Kidney (tissue), 22 donors: ENCODE measurements at places on chromosomes 2 and 18. TPM values are rescaled to one million over a fixed set of nuclear protein-coding genes. Genes with fewer than 3 reads are reported as not detected.

- H3K27ac ChIP-seq, result no peak overlapping the region
- no peak for DNase-seq
- no peak overlapping the region for H3K4me3 ChIP-seq
Measured at GRCh38 chr2:76866464-76866863, 655.7 kb downstream of the LRRTM4 start.

- no peak overlapping the region for H3K4me3 ChIP-seq
- no peak for DNase-seq
- H3K36me3 ChIP-seq, result no peaks in the 10 kb centered on the region
Measured at GRCh38 chr2:29706171-29706720, 215.1 kb downstream of the ALK start.

DNA sequence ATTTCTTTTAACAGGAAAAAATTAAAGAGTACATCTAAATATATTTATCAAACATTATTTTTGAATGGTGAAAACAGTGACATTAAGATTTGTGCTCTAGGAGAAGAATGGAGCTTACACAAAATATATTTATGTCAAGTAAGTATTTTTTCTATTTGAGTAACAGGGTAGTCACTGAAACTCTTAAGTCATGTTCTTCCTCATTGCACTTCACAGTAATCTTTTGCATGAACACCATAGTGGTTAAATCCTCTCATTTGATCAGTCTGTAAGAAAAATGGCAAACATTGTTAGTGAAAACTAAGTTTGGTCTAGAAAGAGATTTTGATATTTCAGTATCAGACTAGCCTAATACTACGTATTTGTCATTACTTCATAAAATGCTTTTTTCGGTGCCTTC lies 8.1 kb downstream of the GMCL1 start:
- no peaks in the 10 kb centered on the region for H3K27me3 ChIP-seq
- H3K27ac ChIP-seq, result no peak overlapping the region
- peaks cover 7% of the 10 kb centered on the region for H3K36me3 ChIP-seq
- H3K4me1 ChIP-seq, result no peaks in the 10 kb centered on the region

GRCh38 chr18:40987581-40987980 lies 967.5 kb upstream of the PIK3C3 start:
- no peak overlapping the region for H3K4me3 ChIP-seq
- H3K27me3 ChIP-seq, result no peaks in the 10 kb centered on the region

GRCh38 chr2:143928613-143929012 lies 591.3 kb downstream of the ZEB2 start:
- H3K4me3 ChIP-seq, result no peak overlapping the region
- no peak overlapping the region for H3K27ac ChIP-seq
- no peaks in the 10 kb centered on the region for H3K4me1 ChIP-seq
- H3K36me3 ChIP-seq, result no peaks in the 10 kb centered on the region
- H3K27me3 ChIP-seq, result no peaks in the 10 kb centered on the region

- H3K36me3 ChIP-seq, result no peaks in the 10 kb centered on the region
- no peaks in the 10 kb centered on the region for H3K4me1 ChIP-seq
- H3K4me3 ChIP-seq, result no peak overlapping the region
- no peak for DNase-seq
- peak overlapping the region; percentile 93 for H3K27ac ChIP-seq
Measured at GRCh38 chr18:13381331-13381730, 162.8 kb downstream of the LDLRAD4 start.

DNA sequence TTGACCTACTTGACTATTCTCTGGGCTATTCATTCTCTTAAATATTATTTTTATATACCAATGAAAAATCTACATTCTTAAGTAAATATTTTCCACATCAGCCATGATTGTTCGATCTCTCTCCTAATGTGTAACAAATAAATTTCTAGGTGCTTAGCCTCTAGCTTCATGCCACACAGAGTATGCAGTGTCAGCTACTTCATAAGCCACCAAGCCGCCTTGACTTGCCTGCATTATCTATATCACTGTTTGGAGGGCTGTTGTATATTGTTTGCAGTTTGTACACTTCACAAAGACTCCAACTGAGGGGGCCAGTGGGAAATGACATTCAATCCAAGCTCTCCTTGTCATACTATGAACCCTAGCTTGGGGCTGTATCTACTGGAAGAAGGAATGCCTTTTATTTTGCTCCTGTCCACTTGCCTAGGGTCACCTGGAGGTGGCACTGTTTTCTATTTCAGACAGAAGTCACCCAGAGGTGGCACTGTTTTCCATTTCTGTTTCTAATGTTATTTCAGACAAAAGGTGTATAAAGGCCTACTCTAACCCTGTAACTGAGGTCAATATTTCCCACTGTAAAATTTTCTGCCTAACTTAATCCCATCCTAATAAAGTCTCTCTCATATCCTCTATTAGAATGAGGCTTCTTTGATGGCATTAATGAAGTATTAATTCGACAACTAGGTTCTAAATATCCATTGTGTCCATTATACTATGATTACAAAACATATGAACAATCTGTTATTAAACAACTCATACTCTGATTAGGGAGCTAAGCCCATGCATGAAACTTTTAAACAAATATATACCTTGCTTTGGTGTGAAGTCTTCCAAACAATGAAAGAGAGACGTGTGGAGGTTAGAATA lies 36.4 kb downstream of the COL5A2 start:
- H3K4me1 ChIP-seq, result no peaks in the 10 kb centered on the region
- H3K27me3 ChIP-seq, result no peaks in the 10 kb centered on the region
- no peak for DNase-seq
- no peaks in the 10 kb centered on the region for H3K36me3 ChIP-seq

- no peak for DNase-seq
- no peak overlapping the region for H3K27ac ChIP-seq
- no peaks in the 10 kb centered on the region for H3K36me3 ChIP-seq
- H3K4me3 ChIP-seq, result no peak overlapping the region
- H3K4me1 ChIP-seq, result no peaks in the 10 kb centered on the region
- no peaks in the 10 kb centered on the region for H3K27me3 ChIP-seq
Measured at GRCh38 chr2:136927156-136927555, 161.8 kb downstream of the THSD7B start.

DNA sequence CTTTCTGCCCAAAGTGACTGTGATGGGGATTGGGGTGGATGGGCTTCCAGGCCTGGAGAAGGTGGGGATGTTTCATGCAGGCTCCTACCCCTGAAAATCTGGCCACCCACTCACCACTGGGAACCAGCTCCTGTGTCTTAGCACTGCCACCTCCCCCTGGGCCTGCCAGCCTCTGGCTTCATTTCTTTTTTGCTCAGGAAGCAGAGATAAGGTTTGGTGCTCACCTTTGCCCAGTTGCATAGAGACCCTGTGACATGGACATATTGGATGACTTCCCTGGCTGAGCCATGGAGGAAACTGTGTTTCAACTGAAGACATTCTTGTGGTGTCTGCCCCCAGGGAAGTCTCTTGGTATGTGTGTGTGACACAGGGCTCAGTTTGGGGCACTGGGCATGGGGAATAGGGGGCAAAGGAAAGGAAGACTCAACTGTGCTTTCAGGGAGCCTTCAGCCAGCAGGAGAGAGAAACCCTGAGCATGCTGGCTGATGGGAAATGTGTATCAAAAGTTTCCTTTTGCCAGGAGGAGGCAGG lies 16.7 kb downstream of the CTIF start:
- H3K4me1 ChIP-seq, result no peaks in the 10 kb centered on the region
- H3K27ac ChIP-seq, result no peak overlapping the region
- H3K36me3 ChIP-seq, result no peaks in the 10 kb centered on the region
- no peaks in the 10 kb centered on the region for H3K27me3 ChIP-seq
- no peak for DNase-seq

DNA sequence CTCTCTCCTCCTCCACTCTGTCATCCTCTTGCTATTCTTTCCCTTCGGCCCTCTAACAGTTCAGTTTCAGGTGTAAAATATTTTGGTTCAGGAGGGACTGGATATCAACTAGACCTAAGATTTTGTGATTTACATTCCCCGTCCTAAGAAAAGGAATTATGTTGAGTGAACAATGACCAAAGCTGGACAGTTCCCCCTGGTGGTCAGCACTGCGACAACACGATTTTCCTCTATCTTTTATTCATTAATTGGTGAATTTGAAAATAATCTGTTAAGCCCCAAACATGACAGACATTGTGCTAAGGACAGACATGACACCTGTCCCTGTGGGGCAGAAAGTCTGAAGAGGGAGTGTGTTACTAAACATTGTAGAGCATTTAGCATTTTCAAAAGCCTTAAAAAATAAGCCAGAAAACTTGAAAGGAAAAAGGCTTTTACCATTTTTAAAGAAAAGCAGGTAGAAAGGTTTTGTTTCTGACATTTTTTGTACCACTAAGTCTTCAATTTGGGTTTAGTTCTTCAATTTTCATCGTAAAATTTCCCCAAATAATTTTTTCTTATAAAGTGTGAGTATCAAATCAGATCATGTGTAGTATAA lies 28.4 kb upstream of the GTF2A1L start:
- DNase-seq, result no peak
- H3K36me3 ChIP-seq, result peaks cover 2% of the 10 kb centered on the region
- H3K27ac ChIP-seq, result no peak overlapping the region
- no peaks in the 10 kb centered on the region for H3K27me3 ChIP-seq
- no peaks in the 10 kb centered on the region for H3K4me1 ChIP-seq

- no peak for DNase-seq
- no peaks in the 10 kb centered on the region for H3K27me3 ChIP-seq
- H3K27ac ChIP-seq, result no peak overlapping the region
Measured at GRCh38 chr2:51711766-51712165, 679.8 kb upstream of the NRXN1 start.

GRCh38 chr2:178860551-178860950 lies 53.3 kb upstream of the TTN start:
- no peaks in the 10 kb centered on the region for H3K27me3 ChIP-seq
- no peak for DNase-seq
- no peak overlapping the region for H3K27ac ChIP-seq
- no peaks in the 10 kb centered on the region for H3K4me1 ChIP-seq

- H3K4me3 ChIP-seq, result no peak overlapping the region
- no peak for DNase-seq
- H3K36me3 ChIP-seq, result no peaks in the 10 kb centered on the region
- H3K27ac ChIP-seq, result no peak overlapping the region
- H3K4me1 ChIP-seq, result no peaks in the 10 kb centered on the region
- H3K27me3 ChIP-seq, result no peaks in the 10 kb centered on the region
Measured at GRCh38 chr2:221228214-221228769, 343.8 kb downstream of the EPHA4 start.

- no peaks in the 10 kb centered on the region for H3K4me1 ChIP-seq
- no peak for DNase-seq
- H3K27ac ChIP-seq, result peak overlapping the region; percentile 61
- H3K4me3 ChIP-seq, result no peak overlapping the region
Measured at GRCh38 chr2:46041434-46041833, 255.8 kb upstream of the EPAS1 start.

DNA sequence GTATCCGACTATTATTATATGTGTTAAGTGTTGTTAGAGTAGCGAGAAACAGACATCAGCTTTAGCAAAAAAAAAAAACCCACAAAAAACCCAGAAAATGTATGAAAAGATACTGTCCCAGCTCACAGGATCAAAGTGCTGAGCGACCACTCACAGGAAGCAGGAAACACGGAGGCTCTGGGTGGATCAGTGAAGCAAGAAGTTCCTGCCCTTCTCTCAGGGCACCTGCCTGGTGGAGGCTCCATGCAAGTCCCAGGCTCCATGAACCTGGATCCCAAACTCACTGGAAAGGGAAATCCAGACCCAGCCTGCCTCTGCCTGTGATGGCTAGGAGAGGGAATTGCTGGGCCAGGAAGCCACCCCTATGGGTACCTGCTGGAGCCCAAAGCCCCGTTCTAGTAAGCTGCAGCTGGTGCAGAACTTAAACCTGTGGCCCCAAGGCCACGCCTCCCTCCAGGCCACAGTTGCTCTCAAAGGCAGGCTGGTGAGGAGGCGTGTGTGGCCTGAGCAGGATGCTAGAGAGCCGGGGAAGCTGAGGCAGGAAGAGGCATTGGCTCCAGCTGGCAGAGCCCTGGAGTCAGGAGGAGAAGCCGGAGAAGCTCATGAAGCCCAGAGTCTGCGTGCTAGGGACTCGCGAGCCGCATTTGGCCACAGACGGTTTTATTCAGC lies 63.5 kb upstream of the TAF1B start:
- H3K27me3 ChIP-seq, result no peaks in the 10 kb centered on the region
- H3K4me3 ChIP-seq, result no peak overlapping the region
- no peaks in the 10 kb centered on the region for H3K36me3 ChIP-seq
- H3K4me1 ChIP-seq, result no peaks in the 10 kb centered on the region
- H3K27ac ChIP-seq, result no peak overlapping the region

DNA sequence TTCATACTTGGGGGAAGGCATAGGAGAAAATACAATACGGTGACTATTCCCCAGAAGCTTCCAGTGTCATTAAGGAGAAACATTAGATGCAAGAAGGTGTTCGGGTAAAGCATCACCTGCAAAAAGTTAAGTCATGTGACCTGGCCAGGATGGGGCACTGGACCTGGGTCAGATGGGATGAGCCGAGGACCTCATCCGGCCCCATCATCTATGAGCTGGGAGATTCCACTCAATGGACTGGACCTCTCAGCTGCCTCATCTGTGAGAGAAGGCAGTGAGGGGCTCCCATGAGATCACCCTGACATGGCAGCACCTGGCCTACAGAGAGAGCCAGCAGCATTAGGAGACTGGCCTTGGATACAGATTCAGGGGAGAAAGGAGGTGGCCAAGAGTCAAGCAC lies 111.4 kb upstream of the TEX51 start:
- H3K27me3 ChIP-seq, result no peaks in the 10 kb centered on the region
- no peak for DNase-seq
- H3K4me3 ChIP-seq, result no peak overlapping the region
- no peak overlapping the region for H3K27ac ChIP-seq
- H3K36me3 ChIP-seq, result no peaks in the 10 kb centered on the region

DNA sequence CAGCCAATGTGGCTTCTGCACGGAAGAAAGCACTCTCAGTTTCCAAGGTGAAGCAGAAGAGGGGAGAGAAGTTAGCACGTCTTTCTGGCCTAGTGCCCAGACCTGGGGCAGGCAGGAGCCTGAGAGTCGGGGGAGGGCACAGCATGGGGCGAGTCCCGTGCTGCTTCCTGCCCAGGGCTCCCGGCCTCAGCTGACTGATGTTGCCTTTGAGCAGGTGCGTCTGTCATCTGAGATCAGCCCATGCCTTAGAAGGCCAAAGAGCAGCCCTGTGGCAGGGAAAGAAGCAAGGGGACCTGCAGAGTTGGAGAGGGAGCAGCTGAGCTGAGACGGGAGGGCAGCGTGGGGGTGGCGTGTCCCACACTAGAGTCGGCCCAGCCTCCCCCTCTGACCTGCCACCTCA lies 3.3 kb downstream of the KCNIP3 start:
- H3K4me1 ChIP-seq, result peaks cover 2% of the 10 kb centered on the region
- H3K27me3 ChIP-seq, result no peaks in the 10 kb centered on the region
- no peak for DNase-seq
- peak overlapping the region; percentile 76 for H3K27ac ChIP-seq
- no peaks in the 10 kb centered on the region for H3K36me3 ChIP-seq
- no peak overlapping the region for H3K4me3 ChIP-seq

GRCh38 chr2:22912398-22912797 lies 472.6 kb upstream of the KLHL29 start:
- H3K27ac ChIP-seq, result no peak overlapping the region
- DNase-seq, result no peak
- H3K4me1 ChIP-seq, result no peaks in the 10 kb centered on the region

Gene CHN1
- polyA plus RNA-seq, result 6.5 TPM

Gene SPR
- 102 TPM for polyA plus RNA-seq

Gene ERFE
- 1.6 TPM for polyA plus RNA-seq

Gene RAB6C
- 0.17 TPM for polyA plus RNA-seq

Gene RGPD4
- not detected for polyA plus RNA-seq

Gene PAX3
- not detected for polyA plus RNA-seq

Gene KRTCAP3
- 17.2 TPM for polyA plus RNA-seq

Gene ANKRD62
- polyA plus RNA-seq, result not detected

Gene SLC20A1
- 10.4 TPM for polyA plus RNA-seq
